Aorta (tissue), 5 donors: ENCODE measurements at places on chromosomes 6 and 20.

GRCh38 chr6:84601366-84601765 lies 163.0 kb downstream of the TBX18 start:
- DNase-seq, result no peak
- H3K4me1 ChIP-seq, result no peaks in the 10 kb centered on the region
- H3K36me3 ChIP-seq, result no peaks in the 10 kb centered on the region
- H3K27me3 ChIP-seq, result no peaks in the 10 kb centered on the region

DNA sequence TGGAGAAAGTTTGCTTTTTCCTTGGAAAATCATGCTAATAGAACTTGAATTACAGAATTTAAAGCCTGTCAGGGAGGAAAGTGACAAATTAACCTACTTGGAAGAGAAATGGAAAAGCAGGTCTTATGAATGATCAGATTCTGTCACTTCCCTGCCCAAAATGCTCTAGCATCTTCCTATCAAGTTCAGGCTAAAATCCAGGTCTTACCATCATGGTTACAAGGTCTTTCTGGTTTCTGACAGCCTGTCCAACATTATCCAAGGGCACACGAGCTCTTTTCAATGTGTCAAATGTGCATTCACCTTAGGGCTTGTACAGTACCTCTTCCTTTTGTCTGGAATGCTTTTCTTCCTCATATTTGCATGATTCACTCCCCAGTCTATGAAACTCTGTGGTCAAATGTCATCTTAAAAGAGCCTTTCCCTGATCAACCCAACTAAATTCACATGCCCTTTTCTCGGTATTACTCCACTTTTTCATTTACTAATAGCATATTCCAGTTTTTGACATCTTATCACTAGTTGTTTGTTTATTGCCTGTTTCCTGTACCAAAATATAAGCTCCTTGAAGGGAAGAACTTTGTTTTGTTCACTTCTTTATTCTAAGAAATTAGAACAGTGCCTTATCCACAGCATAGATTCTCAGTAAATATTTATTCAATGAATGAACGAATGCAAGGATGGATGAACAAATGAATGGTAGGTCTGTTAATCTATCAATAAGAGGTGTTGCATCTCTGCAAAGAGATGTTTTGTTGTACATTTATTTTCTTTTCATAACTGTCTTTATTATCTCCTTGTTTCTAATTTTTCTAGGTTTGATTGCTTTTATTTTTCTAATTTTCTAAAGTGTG lies 139.5 kb downstream of the BCAS1 start:
- peaks cover 7% of the 10 kb centered on the region for H3K4me1 ChIP-seq
- H3K36me3 ChIP-seq, result no peaks in the 10 kb centered on the region
- no peak overlapping the region for H3K4me3 ChIP-seq
- H3K27me3 ChIP-seq, result no peaks in the 10 kb centered on the region

DNA sequence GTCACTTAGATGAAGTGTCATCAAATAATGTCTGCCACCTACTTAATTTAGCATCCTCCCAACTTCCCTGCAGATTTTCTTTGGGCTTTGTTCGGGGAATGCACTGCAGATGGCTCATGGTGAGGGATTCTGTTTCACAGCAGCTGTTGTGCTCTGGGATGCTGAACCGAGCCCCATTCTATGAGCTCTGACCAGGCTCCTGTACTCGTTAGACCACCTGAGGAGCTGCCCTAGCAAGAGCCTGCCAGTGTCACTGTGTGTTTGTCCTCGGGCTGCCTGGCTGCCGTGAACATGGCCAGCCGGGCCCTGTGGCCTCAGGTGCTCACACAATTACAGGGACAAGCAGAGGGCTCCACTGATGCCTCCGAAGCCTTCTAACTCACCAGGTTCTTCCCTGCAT lies 238.8 kb upstream of the ECI2 start:
- no peaks in the 10 kb centered on the region for H3K36me3 ChIP-seq
- H3K4me3 ChIP-seq, result no peak overlapping the region
- H3K27me3 ChIP-seq, result no peaks in the 10 kb centered on the region
- H3K27ac ChIP-seq, result no peak overlapping the region

GRCh38 chr6:150600301-150601017 lies 774 bp downstream of the PLEKHG1 start:
- H3K27me3 ChIP-seq, result no peaks in the 10 kb centered on the region
- peak overlapping the region; percentile 61 for H3K4me3 ChIP-seq

GRCh38 chr6:151747896-151748295 lies 59.6 kb upstream of the ESR1 start:
- no peaks in the 10 kb centered on the region for H3K27me3 ChIP-seq
- no peaks in the 10 kb centered on the region for H3K4me1 ChIP-seq
- H3K36me3 ChIP-seq, result no peaks in the 10 kb centered on the region

DNA sequence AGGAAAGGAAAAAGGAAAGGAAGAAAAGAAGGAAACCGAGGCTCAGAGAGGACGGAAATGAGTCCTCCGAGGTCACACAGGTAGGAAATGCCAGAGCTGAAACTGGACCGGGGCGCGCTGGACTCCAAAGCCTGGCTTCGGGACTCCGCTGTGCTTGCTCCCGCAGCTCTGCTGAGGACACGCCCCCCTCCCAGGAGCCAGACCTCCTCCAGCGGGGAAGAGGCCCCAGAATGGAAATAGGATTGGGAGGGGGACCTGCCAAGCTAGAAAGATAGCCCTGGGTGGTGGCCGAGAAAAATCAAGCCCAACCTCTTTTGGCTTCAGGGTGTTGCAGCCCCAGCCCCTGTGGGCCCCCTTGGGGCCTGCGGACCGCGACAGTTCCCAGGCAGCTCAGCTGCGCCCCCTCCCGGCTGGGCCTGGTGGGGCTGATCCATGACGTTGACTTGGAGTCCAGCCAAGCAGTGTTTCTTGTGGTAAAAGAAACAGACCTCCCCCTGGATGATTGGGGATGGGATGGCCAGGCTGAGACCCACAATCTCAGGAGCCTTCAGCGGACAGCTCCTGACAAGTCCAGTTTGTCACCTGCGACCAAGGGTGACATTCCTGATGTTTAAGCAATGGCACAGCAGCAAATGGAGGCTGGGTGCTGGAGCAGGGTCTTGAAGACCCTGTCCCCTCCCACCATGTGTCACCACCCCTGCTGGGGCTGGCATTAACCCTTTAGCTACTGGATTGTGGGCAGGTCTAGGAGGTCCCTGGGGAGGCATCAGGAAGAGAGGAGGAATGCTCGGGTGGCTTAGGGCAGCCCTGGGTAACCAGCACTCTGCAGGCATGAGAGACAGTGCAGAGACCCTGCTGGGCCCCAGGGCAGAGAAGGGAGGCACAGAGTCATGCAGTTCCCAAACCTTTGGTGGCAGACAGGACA lies 55.4 kb downstream of the RIPOR3 start:
- no peak overlapping the region for H3K4me3 ChIP-seq
- H3K27ac ChIP-seq, result no peak overlapping the region
- peak; percentile 87 for DNase-seq
- H3K27me3 ChIP-seq, result no peaks in the 10 kb centered on the region

GRCh38 chr6:45923831-45924391 lies 91.7 kb downstream of the CLIC5 start:
- DNase-seq, result no peak
- no peaks in the 10 kb centered on the region for H3K27me3 ChIP-seq
- H3K36me3 ChIP-seq, result no peaks in the 10 kb centered on the region
- H3K4me3 ChIP-seq, result no peak overlapping the region
- H3K4me1 ChIP-seq, result no peaks in the 10 kb centered on the region

GRCh38 chr6:42331019-42331418 lies 113.4 kb upstream of the MRPS10 start:
- H3K36me3 ChIP-seq, result no peaks in the 10 kb centered on the region
- no peak for DNase-seq
- H3K27me3 ChIP-seq, result no peaks in the 10 kb centered on the region
- no peak overlapping the region for H3K27ac ChIP-seq
- H3K4me1 ChIP-seq, result no peaks in the 10 kb centered on the region

GRCh38 chr6:108920751-108921150 lies 72.5 kb downstream of the ARMC2 start:
- H3K4me1 ChIP-seq, result no peaks in the 10 kb centered on the region
- H3K4me3 ChIP-seq, result no peak overlapping the region
- no peaks in the 10 kb centered on the region for H3K36me3 ChIP-seq
- no peak for DNase-seq
- no peaks in the 10 kb centered on the region for H3K27me3 ChIP-seq
- no peak overlapping the region for H3K27ac ChIP-seq

DNA sequence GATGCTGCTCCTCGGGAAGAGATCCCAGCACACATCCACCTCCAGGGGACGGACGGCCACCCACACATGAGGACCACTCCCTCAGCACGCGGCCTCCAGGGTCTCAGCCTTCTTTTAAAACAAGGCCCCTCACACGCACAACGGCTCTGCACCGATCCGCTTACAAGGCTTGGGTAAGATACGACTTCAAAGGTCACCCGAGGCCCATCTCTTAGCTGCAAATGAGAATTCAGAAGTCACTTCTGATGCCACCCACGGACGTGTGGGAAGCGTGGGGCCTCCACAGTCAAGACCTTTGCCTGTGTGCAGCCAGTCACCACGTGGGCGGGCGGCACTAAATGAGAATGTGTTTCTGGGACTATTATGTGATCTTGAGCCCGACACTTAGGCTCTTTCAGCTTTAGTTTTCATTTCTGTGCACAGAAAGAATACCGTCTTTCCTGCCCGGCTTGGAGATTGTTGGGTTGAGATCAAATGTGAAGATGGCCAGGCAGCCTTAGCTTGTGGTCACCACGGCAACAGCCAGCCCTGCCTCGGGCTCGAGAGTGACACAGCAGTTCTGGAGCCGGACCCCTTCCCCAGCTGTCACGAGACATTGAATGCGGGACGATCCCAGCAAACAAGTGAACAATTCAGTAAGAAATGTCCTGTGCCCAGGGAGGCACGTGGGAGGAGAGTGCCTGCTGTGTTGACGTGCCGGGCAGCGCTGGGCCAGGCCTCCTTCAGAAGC lies 91.6 kb downstream of the RAMACL start:
- H3K27me3 ChIP-seq, result no peaks in the 10 kb centered on the region
- no peak for DNase-seq
- H3K27ac ChIP-seq, result no peak overlapping the region

DNA sequence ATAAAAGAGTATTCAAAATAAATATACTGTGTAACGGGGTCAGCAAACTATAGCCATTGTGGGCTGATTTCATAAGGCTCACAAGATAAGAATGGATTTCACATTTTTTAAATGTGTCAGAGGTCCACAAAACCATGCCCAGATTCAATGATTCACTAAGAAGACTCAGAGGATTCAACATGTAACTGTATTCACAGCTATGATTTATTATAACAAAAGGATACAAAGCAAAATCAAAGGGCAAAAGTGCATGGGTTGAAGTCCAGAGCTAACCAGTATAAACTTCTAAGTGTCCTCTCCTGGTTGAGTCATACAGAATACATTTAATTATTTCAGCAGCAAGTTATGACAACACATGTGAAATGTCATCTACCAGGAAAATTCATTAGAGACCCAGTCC lies 49.2 kb downstream of the TBC1D32 start:
- no peak overlapping the region for H3K4me3 ChIP-seq
- no peaks in the 10 kb centered on the region for H3K4me1 ChIP-seq
- no peak for DNase-seq
- H3K36me3 ChIP-seq, result no peaks in the 10 kb centered on the region
